ENCODE measurements at places on chromosomes 4 and X. TPM values are rescaled to one million over a fixed set of nuclear protein-coding genes. Genes with fewer than 3 reads are reported as not detected.

Gene AMBN
- not detected for total RNA-seq

DNA sequence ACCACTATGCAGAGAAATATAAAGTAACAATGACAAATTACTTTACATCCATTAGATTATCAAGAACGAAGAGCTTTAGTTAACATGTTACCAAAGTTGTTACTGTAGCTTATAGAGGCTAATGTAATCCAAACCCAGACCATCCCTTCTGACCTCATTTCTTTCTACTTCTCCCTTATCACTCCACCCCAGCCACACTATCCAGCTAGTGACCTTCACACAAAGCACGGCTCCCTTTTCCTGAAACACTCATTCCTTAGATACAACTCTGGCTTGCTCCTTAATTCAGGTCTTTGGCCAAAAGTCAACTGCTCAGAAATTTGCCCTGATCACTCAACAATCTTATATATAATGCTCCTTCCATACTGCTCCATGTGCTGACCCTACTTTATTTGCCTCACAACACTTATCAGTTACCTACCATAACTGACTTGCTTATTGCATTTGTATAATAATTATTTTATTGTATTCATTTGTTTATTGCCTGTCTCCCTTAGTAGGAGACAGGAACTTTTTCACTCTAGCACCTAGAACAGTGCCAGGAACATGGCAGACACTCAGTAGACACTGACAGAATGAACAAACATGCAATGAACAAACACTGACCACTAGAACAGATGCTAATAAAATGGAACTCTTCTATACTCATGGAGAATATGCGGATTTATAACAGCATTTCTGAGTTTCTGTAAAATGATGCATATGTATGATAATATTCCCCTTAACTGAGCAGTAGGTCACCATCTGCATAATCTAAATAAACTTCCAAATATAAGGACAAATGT, 67.6 kb downstream of the EIF4E start:
- DNase-seq: no peak

DNA sequence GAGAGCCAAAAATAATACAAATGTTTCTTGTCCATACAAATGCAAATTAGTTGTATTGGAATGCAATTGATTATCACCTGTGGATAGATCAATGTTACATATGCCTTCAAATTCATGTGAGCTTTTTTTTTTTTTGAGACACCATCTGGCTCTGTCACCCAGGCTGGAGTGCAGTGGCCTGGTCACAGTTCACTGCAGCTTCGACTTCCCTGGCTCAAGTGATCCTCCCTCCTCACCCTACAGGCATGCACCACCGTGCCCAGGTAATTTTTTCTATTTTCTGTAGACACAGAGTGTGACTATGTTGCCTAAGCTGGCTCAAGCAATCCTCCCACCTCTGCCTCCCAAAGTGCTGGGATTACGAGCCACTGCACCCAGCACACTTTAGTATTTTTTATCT, 38.6 kb upstream of the TMEM184C start:
- no peak for DNase-seq

DNA sequence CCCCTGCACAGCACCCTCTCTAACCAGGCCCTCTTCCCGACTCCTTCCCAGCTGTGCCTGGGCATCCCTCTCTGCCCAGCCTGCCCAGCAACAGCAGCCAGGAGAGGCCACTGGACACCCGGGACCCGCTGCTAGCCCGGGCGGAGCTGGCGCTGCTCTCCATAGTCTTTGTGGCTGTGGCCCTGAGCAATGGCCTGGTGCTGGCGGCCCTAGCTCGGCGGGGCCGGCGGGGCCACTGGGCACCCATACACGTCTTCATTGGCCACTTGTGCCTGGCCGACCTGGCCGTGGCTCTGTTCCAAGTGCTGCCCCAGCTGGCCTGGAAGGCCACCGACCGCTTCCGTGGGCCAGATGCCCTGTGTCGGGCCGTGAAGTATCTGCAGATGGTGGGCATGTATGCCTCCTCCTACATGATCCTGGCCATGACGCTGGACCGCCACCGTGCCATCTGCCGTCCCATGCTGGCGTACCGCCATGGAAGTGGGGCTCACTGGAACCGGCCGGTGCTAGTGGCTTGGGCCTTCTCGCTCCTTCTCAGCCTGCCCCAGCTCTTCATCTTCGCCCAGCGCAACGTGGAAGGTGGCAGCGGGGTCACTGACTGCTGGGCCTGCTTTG, 1.1 kb downstream of the AVPR2 start:
- DNase-seq: no peak

DNA sequence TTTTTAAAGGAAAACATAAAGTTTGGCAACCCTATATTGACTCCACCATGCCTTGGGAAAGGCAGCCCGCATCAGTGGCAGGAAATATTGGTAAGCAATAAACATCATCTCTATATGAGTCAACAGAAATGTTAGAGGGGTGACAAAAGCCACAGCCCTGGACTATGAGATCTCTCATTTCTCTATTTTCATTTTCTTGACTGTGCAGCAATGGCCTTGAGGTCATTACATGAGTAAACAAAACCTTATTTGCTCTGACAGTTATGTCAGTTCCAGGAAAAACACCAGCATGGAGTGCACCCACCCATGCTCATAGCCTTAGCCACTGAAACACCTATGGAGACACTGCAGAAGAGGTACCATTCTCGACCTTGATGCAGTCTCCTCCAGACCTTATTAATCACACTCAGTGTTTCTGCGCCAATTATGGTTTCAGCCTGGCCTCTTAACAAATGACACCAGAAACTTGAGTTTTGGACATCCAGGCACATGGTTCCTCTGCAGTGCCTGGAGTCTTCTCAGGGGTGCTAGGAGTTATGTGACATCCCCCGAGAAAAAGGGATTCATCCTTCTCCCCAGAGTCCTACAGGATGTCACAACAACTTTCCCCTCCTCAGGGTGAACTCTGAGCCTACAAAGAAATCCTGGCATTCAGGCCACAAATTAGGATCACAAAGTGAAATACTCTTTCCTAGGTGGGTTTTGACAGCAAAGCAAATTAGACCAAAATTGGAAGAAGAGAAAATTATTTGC, 16.0 kb upstream of the HPGD start:
- DNase-seq: no peak
